ENCODE measurements at places on chromosomes 6 and 20.

GRCh38 chr6:51893366-51893765 is 194.0 kb downstream of the PKHD1 start:
- no peak for DNase-seq

GRCh38 chr6:152474354-152474753 is 162.8 kb downstream of the SYNE1 start:
- DNase-seq: no peak

- no peak for DNase-seq
Observed at GRCh38 chr6:81727876-81728517, 24.5 kb downstream of the TENT5A start.

GRCh38 chr6:9335431-9335830 is 900.1 kb upstream of the SLC35B3 start:
- no peak for DNase-seq

- DNase-seq: peak; percentile 74
Observed at GRCh38 chr6:8192067-8192466, 89.7 kb upstream of the EEF1E1 start.

DNA sequence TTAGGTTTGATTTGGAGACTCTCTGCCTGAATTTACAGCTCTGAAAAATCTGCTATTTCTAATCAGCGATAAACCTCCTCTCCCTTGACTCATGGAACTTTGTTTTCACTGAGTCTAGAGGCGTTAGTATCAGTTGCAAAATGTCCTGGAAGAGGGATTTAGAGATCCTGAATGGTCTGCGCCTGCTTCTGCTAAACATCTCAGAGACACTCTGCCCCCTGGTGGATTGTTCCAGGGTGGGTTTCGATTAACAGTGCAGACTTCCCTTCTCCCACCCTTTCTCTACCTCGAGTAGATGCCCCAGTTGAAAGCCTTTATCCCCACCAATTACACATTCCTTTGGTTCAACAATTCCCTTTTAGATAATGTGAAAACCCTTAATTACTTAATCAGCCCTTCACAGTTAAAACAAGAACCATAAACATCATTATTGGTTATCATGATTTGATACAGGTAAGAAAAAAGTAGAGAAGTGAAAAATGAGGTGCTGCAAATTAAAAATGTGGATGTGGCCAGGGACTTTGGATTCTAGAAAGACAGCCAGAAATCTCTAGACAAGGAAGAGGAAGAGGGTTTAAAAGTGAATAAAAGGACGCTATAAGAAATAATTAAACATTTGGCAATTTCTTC is 5.5 kb downstream of the HTR1B start:
- peak; percentile 94 for DNase-seq

GRCh38 chr6:82143041-82143481 is 104.5 kb downstream of the IBTK start:
- no peak for DNase-seq

DNA sequence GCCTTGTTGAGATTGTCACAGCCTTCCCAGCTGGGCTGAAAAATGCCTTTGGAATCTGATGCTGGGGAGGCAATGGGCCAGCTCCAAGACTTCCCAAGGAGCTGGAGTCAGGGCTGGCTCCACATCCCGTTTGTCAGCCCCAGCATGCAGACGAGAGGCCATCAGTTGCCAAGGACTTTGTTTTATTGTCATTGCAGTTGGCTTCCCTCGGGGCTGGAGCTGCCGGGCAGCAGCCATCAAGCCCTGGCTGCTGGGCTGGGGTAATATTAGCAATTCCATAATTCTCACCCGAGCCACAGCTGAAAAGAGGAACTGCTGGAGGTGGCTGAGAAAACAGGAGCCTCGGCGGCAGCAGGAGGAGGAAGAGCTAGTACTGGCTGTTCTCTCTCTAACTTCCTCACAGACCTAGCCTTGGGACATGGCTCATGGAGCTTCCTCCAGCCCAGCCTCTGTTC is 182.5 kb downstream of the CDC5L start:
- peak; percentile 28 for DNase-seq

- peak; percentile 75 for DNase-seq
Observed at GRCh38 chr6:160139420-160139851, 17.8 kb downstream of the SLC22A1 start.

- DNase-seq: no peak
Observed at GRCh38 chr6:158047563-158048323, 66.1 kb downstream of the SYNJ2 start.

- no peak for DNase-seq
Observed at GRCh38 chr6:54907355-54907754, 60.8 kb downstream of the FAM83B start.

- DNase-seq: no peak
Observed at GRCh38 chr20:14566505-14566904, 229.1 kb upstream of the FLRT3 start.

GRCh38 chr6:92989656-92990055 is 429.7 kb downstream of the EPHA7 start:
- peak; percentile 10 for DNase-seq

GRCh38 chr6:68709882-68710281 is 74.8 kb downstream of the ADGRB3 start:
- no peak for DNase-seq

All from mesendoderm (in vitro differentiated cells).